ENCODE measurements at places on chromosomes 5 and 9. TPM values are rescaled to one million over a fixed set of nuclear protein-coding genes. Genes with fewer than 3 reads are reported as not detected.

DNA sequence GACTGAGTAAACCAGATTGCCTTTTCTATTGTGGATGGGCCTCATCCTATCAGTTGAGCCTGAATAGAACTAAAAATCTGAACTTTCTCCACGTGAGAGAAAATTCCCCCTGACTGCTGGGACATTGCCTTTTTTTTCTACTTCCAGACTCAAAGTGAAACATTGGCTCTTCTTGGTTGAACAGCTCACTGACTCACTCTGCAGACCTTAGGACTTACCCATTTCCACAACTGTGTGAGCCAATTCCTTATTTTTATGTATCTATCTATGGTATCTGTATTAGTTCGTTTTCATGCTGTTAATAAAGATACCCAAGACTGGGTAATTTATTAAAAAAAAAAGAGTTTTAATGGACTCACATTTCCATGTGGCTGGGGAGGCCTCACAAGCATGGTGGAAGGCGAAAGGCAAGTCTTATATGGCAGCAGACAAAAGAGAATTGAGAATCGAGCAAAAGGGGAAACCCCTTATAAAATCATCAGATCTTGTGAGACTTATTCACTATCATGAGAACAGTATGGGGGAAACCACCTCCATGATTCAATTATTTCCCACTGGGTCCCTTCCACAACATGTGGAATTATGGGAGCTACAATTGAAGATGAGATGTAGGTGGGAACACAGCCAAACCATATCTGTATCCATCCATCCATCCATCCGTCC lies 306.7 kb upstream of the SLC24A2 start:
- no peak for DNase-seq

FOXE1 gene
- 0.28 TPM for total RNA-seq

GLRA1 gene
- not detected for total RNA-seq

- no peak for DNase-seq
These were observed 113.8 kb downstream of the GADD45G start for GRCh38 chr9:89718651-89719050.

DNA sequence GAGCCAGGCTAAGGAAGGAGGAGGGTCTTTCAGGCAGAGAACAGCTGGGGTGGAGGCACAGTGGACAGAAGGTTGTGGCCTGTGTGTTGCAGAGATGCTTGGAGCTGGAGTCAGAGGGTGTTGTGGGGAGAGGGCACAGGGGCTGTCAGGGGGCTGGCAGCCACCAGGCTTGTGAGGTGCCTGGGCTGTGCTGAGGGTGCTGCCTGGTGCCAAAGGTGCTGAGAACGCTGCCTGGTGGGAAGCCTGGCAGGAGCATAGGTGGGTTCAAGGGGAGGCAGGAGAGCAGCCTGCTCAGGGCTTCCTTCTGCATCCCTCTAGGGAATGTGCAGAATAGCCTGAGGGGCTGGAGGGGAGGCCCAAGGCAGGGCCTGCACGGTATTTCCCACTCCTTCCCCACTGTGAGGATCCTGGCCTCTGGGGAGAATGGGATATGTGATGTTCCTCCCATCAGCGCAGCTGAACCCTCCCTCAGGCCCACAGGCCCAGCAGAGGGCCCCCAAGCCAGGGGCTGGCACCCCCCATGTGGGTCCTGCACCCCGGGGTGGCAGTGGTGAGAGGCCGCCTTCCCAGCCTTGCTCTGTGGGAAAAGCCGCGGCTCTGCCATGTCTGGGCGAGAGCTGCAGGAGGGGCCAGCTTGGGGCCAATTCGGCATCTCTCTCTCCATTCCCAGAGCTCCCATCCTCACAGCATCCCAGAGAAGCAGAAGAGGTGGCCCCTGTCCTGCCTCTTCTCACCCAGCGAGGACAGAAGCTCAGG lies 76.3 kb downstream of the CACNA1B start:
- DNase-seq, result no peak

DNA sequence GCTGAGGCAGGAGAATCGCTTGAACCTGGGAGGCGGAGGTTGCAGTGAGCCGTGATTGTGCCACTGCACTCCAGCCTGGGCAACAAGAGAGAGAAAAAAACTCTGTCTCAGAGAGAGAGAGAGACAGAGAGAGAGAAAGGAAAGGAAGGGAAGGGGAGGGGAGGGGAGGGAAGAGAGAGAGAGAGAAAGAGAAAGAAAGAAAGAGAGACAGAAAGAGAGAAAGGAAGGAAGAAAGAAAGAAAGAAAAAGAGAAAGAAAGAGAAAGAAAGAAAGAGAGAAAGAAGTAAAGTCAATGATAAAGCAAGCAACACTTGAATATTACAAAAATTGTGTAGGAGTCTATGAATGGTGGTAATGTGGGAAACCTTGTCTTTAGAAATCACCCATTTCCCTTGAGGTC lies 133.6 kb upstream of the MSX2 start:
- DNase-seq, result no peak

DNA sequence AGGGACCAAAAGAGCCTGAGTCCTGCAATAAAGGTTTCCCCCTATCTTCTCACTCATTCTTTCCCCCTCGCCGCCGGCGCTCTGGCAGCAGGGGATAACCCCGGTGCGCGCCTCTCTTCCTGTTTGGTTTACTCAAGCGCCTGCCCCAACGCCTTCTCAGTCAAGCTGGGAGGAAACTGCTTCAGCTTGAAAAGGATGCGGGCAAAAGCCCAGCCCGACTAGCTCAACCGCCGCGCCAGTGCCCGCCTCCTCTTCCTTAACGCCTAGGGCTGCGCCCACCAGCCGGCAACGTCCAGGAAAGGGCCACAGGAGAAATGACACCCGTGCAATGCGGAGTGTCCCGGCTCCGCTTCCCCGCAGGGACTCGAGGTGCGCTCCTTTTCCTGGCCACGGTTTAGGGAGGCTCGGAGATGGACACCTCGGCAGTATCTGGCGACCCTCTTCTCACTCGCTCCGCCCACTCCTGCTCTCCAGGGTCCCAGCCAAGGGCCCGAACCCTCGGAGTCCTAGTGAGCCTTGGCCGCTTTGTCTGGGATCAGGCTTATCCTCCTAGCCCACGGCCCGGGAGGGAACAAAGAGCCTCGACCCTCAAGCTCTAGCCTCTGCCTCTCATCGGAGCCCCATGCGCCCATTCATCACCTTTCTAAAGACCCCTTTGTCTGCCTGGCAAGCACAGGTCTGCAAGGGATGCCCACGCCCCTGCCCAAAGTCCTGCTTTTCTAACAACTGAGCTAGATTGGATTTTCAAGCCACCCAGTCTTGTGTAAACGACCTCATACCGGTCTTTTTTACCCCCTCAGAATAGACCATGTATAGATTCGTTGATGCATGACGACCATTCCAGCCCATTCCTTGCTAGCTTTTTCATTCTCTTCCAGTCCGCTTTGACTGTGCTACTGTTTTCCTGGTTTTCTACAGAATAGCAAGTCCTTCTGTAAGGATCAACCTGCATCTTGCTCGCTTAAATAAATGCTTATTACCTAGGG lies 2.0 kb downstream of the ST8SIA4 start:
- DNase-seq, result peak; percentile 15

DNA sequence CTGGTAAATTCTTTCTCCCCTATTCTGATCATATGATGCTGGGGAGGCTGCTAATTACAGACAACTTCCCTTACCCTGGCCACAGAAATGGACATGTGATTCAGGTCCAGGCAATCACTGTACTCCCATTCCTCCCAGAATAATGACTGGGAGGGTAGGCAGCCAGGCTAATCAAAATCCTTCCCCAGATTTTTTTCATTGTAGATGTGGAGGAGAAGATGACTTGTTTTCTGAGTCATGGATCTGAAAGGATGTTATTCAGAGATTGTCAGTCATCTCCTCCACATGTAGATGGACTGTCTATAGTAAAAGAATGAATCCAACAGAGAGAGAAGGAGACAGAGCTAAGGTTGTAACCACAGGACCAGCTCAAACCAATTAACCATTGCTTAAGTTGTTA lies 123.9 kb upstream of the PUM3 start:
- no peak for DNase-seq

DNA sequence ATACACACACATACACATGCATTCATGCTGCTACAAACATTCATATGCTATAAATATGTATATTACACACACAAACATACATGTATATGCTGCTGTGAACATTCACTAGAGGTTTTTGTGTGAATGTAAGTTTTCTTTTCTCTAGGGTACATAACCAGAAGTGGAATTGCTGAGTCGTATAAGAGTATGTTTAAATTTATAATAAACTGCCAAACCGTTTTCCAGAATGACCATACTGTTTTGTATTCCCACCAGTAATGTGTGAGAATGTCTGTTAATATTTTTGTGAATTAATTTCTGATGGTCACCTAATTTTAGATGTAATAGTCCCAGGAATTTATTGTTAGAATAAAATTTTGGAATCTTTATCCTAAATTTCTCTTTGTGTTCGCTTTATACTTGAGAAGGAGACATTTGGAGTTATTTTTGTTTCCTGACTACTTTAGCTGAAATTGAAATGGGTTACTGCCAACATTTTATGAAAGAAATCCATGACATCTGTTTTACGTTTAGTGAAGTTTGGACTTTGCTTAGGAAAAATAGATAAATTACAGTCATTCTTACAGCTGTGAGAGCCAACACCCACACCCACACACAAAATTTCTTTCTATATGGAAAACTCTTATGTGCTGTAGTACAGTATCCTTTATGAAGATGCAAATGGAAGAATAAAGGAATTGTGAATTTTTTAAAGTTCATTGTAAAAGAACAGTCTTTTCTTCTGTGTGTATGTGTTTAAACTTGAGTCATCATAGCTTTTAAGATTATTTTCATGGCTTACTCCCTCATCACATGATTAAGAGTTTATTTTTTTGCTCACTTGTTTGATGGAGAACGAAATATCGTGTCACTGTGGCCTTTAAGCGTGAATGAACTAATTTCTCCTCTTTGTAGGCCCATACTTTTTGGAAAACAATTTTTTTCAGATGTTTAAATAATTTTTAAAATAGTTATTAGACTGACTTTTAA lies 24.3 kb downstream of the CENPP start:
- DNase-seq, result peak; percentile 74

- DNase-seq, result no peak
These were observed 117.5 kb downstream of the ADAMTS2 start for GRCh38 chr5:179227580-179228311.

- peak; percentile 63 for DNase-seq
These were observed 1834.5 kb downstream of the EFNA5 start for GRCh38 chr5:105836268-105836667.

NIPAL4 gene
- 0.18 TPM for total RNA-seq

- peak; percentile 66 for DNase-seq
These were observed 39.2 kb upstream of the NEK6 start for GRCh38 chr9:124218438-124218982.

DNA sequence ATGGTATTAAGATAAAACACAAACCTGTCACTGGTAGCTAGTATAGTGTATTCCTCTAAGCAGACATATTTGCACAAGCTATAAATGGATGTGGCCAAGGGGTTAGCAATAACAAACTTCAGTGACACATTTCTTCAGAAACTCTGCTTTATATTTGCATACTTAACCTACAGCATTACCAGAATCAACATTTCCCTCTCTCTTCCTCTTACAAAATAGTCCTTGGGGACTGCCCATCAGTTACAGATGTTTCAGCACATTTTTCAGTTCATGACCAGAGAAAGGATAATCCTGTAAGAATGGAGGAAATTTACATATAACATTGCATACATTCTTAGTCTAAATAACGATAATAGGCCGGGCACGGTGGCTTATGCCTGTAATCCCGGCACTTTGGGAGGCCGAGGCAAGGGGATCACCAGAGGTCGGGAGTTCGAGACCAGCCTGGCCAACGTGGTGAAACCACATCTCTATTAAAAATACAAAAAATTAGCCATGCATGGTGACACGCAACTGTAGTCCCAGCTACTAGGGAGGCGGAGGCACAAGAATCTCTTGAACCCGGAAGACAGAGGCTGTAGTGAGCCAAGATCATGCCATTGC lies 25.3 kb upstream of the SLC1A1 start:
- no peak for DNase-seq

DNA sequence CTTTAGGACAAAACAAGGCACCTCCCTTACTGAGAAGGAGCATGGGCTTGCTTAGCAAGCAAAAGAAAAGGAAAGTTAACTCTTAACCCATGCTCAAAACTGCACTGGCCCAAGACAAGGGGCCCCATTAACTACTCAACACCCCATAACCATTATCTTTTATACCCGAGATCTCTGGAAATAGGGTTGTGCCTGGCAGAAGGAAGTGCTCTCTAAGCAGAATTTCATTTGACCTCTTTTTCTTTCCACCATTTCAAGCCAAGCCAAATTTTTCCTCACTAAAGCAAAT lies 167.2 kb downstream of the RASEF start:
- no peak for DNase-seq

DNA sequence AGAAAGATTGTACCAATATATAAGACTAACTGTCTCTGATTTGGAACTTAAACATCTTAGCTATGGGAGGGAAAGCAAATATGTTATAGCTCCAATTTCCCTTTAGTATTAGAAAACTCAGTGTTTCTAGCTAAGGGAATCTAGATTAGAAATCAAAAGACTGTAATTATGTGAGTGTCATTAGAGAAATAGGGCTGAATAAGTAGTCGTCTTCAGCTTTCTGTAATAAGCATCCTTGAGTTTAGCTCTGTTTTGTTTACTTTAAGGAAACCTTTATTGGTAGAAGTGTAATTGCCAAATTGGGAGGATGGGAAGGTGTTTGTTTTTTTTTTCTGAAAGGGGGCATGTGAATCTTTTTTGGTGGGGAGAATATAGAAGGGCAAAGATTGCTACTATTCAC lies 5.2 kb downstream of the DMXL1 start:
- DNase-seq, result no peak

FREM1 gene
- total RNA-seq, result not detected

DNA sequence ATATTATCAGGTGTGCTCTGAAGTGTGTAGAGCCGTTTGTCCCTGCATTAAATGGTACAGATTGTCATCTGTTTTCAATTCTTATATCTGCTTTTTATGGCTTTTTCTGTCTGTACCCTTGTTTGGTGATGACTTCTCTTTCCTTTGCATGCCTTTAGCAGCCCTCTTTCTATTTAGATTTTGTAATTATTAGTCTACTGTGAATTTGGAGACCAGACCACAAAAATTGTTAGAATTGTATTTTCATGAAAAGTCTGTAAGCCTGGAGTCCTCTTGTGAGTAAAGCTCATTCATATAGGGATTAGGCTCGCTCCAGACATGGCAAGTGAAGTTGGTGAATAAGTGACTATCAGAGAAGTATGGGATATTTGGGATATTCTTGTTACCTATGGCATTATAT lies 41.7 kb downstream of the NFX1 start:
- DNase-seq, result no peak

DNA sequence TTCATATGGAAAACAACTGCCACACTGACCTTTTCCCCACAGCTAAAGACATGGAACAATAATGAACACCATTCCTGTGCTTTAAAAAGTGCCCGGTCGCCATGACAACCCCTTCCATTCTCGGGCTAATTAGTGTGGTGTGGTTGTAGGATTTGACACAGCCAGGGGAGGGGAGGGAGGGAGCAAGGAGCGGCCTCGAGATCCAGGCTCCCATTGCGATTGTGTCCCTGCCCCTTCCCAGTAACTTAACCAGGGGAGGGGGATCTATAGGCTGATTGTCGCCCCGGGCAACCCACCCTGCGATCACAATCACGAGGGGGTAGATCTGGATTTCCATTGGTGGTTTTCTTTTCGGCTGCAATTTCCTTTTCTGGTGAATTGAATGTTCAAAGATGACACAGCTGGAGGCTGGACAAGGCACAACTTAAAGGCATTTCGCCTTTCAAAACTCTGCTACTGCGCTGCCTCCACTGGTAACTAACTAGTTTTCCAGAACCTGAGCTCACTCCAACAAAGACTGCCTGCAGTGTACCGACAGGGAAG lies 96.7 kb upstream of the RETREG1 start:
- peak; percentile 38 for DNase-seq

GRCh38 chr5:439181-439580 lies 3.8 kb upstream of the EXOC3 start:
- DNase-seq, result no peak

SPINK4 gene
- not detected for total RNA-seq

All from IMR-90 (cell line).